ENCODE measurements at places on chromosomes 5 and 9.

- peak; percentile 4 for DNase-seq
Observed at GRCh38 chr5:115033861-115034260, 135.8 kb downstream of the TRIM36 start.

DNA sequence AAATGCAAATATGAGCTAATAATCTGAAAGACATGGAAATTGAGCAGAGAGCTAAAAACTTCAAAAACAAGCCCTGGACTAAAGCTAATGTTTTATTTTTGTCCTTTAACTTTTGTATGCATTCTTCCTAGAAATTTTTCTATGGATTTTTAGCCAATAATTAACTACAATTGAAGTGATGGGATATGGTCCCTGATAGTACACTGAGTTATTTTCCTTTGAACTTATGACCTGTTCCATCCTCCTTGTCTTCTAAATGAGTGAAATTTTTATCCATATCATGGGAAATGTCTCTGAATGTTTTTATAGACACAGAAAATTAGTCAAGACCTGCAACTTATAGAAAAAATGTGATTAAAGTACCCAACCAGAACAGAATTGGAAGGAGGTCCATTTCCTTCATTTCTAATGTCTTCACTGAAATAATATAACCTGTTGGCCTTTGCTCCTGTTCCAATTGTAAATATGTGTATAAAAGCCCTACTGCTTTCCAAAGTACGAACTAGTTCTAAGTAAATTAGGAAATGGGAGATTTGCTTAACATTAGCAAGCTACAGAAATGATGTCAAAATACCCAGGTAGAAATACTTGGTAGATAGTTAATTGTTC, 11.3 kb upstream of the ERAP2 start:
- no peak for DNase-seq

DNA sequence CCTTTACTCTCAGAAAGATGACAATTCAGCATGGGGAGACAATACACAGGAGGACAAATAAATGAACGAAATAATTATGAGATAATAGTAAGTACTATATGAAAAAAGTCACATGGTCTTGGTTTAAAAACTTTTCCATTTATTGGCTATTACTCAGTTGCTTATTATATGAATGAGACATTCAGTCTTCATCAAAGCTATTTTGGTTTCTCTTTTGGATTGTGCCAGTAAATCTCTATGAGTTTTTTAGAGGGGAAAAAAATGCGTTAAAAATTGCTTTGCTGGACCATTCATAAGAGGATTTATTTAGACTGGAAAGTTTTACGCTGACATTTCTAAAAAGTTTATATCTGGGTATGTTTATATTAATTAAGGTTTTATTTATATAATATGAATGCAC, 137.7 kb downstream of the AOPEP start:
- DNase-seq: no peak

GRCh38 chr9:110842986-110843385, 174.4 kb downstream of the MUSK start:
- no peak for DNase-seq

- no peak for DNase-seq
Observed at GRCh38 chr5:168357876-168358275, 66.4 kb downstream of the WWC1 start.

DNA sequence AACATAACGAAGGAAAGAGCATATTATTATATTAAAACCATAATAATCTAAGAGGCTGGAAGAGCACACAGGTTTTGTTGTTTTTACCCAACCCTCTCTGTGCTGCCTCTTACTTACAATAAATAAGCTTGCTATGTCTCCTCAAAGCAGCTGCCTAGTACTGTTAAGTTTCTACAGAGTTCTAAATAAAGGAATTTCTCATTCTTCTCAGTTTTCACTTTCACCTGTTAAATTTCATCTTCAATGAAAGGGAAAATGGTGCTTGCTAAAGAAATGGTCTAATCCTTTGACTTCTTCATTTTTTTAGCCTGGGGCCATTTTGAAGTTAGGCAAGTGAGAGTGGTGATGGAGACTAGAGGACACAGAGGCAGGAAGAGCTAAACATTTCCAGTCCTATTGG, 396.1 kb downstream of the MAN2A1 start:
- DNase-seq: no peak

- DNase-seq: no peak
Observed at GRCh38 chr9:93897075-93897970, 57.8 kb downstream of the BARX1 start.

DNA sequence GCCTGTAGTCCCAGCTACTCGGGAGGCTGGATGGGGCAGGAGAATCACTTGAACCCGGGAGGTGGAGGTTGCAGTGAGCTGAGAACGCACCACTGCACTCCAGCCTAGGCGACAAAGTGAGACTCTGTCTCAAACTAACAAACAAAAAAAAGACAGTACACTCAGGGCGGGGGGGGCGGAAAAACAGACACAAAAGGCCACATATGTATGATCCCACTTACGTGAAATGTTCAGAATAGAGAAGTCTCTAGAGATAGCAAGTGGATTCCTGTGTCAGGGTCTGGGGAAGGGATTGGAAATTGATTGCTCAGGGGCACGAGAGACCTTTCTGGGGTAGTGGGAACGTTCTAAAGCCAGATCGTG, 9.0 kb upstream of the LCN1 start:
- no peak for DNase-seq

GRCh38 chr5:151706906-151707305, 20.2 kb upstream of the SPARC start:
- no peak for DNase-seq

GRCh38 chr9:129027685-129028191, 393 bp downstream of the SH3GLB2 start:
- DNase-seq: no peak

DNA sequence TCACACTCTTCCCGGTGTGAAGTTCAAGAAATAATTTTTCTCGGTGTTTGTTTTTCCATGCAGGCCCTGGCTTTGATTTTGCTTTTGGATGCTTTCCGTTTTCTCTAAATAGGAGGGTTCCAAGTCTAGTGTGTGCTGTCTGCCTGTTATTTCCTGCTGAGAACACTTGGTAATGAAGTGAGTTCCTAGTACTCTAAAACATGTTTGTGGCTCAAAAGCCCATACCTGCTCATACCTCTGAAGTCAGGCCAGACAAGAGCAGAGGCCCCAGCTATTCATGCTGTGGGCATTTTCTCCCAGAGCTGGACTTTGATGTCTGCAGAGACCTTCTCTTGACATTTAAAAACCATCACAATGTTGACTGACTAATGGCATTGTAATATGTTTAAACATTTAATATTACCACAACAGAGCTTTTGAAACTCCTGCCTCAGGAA, 211.2 kb downstream of the GOLPH3 start:
- DNase-seq: no peak

DNA sequence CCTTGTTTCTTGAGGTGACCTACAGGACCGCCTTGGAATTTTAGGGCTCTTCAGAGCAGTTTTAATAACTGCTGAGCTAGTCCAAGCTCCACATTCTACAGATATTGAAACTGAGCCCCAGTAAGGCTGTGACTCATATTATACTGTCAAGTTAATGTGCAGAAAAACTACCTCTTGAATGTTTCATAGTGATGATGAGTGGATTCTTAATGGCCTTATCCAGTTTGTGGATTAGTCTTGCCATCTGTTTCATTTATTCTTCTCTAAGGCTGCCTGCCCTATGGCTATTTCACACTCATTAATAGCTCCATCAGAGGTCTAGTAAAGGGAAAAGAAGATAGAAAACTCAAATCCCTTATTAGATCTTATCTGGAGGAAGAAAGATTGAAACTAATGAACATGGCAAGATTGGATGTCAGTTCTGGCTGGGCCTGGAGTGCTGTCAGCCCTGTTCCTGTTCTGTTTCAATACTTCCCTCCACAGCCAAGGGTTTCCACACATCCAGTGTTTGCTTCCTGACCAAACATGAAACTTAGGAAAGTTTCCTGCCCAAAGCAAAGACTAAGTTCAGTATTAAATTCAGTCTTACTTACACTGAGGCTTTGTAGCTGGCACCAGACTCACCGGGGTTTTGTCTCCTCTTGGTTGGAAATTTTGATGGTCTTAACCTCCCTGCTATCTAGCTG, 215.6 kb upstream of the DMAC1 start:
- DNase-seq: no peak

DNA sequence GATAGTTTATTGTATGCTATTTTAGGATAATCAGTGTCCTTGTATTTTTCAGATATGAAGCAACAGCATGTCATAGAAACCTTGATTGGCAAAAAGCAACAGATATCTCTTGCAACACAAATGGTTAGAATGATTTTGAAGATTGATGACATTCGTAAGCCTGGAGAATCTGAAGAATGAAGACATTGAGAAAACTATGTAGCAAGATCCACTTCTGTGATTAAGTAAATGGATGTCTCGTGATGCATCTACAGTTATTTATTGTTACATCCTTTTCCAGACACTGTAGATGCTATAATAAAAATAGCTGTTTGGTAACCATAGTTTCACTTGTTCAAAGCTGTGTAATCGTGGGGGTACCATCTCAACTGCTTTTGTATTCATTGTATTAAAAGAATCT, 14.5 kb downstream of the CCT5 start:
- DNase-seq: no peak

DNA sequence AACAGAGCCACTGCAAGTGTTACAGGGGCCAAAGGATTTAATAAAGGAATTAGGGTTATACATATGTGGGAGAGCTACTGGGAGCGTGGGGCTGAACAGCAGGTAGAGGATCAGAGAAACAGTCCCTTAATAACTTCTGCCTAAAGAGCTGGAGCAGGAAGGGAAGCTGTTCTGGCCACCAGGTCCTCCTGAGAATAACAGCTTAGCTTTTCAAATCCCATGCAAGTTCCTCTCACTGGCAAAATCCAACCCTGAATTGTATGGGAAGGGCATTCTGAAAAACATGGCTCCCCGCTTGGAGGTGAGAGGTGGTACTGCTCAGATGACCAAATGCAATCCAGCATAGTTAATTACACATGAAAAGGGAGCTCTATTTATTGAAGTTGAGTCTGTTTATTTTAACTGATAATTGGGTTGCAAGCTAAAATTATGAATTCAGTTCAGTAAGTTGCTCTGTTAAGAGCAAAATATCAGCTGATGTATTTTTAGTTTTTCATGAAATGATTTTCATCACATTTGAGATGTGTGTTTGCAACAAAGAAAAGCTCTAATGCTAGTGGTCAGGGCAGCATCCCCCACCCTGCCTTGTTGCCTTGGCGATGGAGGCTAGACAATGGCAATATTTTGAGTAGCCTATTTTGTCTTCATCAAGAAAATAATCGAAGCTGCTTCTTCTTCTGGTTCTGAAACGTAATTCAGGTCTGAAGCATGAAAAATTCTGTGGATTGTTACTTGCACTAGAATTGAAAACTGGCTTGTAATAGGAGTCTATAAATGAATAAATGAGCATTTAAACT, 58.4 kb upstream of the SH3GL2 start:
- DNase-seq: no peak

- no peak for DNase-seq
Observed at GRCh38 chr5:142324136-142324870, 518 bp downstream of the SPRY4 start.

DNA sequence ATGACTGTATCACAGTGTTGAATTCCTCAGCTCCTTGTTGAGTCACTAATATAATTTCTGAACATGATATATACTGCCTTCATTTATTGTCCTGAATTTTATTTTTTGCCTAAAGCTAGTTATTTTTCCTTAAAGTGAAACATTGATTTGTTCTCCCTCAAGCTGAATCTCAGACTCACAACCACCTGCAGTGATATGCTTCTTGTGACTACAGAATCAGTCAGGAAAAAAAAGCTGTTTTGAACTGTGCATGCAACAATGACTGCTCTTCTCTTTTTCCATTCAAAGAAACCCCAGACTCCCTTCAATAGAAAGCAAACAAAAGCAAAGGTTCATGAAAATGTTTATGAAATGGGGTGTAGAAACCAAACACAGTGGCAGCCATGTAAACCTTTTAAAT, 470.2 kb upstream of the CHD1 start:
- no peak for DNase-seq

- no peak for DNase-seq
Observed at GRCh38 chr9:70924380-70924779, 197.0 kb downstream of the TRPM3 start.

DNA sequence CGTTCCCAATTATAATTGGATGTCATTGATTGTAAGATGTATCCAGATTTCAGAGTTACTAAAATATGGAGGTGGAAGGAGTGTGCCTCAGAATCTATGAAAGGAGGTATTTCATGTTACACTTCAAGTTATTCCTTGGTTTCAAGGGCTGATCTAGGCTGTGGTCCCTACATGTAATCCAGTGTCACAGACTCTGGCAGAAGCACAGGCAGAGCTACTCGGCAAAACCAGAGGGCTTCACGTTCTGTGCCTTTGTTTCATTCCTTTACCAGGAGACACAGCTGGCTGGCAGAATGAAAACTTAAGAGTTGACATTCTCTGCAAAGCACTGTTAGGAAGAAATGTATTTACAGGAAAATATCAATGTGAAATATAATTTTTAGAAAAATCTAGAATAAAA, 99.6 kb downstream of the ANKH start:
- no peak for DNase-seq

- no peak for DNase-seq
Observed at GRCh38 chr5:157528036-157528632, 47.4 kb downstream of the ADAM19 start.

- no peak for DNase-seq
Observed at GRCh38 chr5:6583049-6583880, 49.6 kb downstream of the NSUN2 start.

DNA sequence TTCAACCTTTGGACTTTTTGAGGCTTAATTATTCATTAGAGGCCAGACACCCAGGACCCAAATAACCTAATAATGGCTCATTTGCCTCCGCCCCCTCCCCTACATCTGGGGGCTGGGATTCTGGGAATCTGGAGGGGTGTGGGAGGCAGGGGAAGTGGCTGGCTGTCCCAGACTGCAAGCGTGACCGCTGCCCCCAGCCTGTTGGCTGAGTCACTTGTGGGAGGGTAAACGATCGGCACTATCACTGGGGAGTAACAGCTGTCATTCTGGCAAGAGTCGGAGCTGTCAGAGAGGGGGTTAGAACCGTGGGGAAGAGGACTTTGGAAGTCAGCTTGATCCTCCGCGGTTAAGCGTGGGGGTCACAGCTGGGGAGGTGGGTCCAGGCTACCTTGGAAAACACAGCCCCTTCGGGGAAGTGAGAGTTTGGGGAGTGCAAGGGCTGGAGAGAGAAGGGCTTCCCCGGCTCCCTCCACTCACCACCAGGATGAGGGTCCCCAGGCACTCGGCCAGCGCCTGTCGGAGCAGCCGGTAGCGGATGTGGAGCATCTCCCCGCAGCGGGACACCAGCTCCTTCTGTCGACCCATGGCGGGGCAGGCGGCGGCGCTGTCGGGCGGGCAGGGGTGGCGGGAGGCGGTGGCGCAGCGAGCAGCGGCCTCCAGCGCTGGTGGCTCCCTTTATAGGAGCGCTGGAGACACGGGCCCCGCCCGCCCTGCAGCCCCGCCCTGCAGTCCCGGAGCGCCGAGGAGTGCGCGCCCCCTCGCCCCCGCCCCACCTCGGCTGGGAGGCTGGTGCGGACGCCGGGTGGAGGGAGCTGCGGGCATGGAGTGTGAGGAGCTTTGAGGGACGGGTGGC, at the start of gene AQP3:
Gene AQP3, minus strand, starts transcription at position 648 of the 853 bp plus-strand sequence. Its CDS starts 63 bp downstream, at position 585.
- peak; percentile 86 for DNase-seq

GRCh38 chr9:116049456-116049855, 104.1 kb upstream of the PAPPA start:
- DNase-seq: no peak

- no peak for DNase-seq
Observed at GRCh38 chr9:97039514-97039860, 545 bp upstream of the CTSV start.
